AG04450 (cell line): ENCODE measurements at places on chromosomes 7 and 10.

DNA sequence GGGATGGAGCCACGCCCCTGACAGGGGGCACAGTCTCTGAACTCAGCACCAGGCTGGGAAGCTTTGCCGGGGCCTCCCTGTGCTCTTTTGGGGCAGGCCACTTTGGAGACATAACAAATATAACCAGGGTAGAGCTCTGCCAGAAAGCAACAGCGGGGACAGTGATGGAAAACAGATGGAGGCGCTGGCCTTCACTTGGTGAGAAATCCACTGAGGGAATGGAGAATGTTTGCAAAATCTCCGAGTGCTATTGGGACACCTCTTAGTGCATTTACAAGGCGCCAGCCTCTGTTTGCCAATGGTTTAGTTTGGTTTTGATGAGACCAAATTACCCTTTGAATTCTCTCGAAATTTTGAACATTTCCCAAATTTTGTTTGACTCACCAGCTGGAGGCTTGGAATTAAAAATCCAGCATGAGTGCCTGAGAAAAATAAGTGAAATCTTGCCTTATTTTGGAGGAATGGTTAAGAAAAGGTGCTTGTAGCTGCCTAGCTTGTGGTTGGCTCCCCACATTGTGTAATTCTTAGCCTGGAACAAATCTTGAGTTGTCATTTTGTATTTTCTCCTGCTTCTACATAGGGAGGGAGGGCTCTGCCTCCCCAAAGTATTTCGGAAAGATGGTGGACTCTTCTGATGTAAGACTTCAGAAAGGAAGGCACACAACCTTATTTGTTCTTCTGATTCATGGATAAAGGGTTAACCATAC is 980.5 kb downstream of the LRMDA start:
- no peak for DNase-seq

GRCh38 chr7:47827871-47828270 is 120.4 kb downstream of the PKD1L1 start:
- no peak for DNase-seq

DNA sequence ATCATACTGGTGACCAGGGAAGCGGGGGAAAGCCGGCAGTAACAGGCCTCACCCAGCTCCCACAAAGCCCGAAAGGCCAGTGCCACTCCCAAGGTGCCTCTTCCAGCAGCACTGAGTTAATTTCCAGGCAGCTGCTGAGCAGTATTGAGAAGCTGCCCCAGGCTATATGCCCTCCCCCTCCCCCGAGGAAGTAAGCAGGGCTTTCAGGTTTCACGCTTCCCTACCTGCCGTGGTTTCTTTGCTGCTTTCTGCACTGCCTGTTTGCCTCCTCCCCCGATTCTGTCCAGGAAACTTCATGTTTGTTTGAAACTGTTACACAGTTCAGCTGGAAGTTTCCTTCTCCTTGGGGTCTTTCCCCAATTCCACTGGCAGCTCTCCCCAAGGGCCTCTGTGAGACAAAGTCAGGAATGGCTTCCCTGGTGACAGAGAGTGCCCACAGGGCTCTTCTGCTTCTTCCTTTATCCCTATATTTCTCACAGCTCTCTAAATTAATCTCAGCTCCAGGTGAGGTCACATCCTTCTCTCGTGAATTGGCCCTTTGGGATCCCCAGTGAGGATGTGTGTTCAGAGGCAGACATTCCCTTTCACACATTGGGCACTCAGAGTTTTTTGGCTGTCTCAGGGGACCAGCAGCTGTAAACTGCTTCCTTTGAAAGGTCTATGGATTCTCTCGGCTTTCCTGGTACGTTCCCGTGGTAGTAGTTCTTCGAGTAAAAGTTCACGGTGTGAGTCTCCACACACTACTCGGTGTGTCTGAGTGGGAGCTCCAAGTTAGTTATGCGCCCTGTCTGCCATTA is 19.4 kb downstream of the C1GALT1 start:
- DNase-seq = no peak

DNA sequence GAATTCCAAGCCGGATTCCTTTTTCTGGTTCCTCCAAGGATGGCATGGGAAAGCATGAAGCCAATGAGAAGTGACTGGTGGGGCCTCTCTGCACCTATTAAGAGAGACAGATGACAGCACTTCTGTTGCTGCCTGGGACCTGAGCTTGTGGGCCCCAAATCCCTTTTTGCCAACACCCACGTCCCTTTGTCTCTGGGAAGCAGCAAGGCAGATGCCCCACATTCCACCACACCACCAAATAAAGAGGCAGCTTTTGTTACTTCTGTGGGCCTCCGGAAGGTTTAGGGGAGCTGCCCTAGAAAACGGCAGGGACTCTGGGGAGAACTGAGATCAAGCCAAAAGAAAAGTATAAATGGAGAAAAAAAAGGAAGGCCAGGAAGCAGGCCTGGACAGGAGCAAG is 3.4 kb downstream of the CCDC136 start:
- DNase-seq = no peak

- no peak for DNase-seq
Observed at GRCh38 chr7:158591944-158592343, 4.3 kb upstream of the PTPRN2 start.

- no peak for DNase-seq
Observed at GRCh38 chr7:64541438-64542359, 21.2 kb downstream of the ZNF680 start.

- DNase-seq = no peak
Observed at GRCh38 chr10:117788911-117789310, 246.4 kb downstream of the EMX2 start.

DNA sequence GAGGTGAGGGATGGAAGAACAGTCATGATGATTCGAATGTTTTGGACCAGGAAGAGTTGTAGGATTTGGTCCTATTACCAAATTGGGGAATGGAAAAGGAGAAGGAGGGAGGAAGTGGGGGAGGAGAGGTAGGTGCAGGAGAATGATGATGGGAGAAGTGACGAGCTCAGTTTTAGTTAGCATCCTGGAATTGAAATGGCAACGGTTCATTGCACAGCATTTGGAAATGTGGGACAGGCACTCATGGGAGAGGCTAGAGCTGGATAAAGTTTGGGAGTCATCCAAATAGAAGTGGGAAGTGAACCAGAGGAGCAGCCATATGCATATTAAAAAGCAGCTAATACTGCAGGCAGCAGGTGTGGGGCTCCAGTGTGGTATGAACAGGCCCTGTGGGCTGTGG is 253.6 kb downstream of the SORCS3 start:
- DNase-seq = no peak

GRCh38 chr10:46282842-46283574 is 3.8 kb upstream of the ANTXRL start:
- peak; percentile 18 for DNase-seq

GRCh38 chr10:73871295-73872189 is 2.8 kb downstream of the CAMK2G start:
- no peak for DNase-seq

GRCh38 chr10:77299320-77299719 is 338.3 kb downstream of the KCNMA1 start:
- no peak for DNase-seq

GRCh38 chr7:31019509-31019908 is 32.6 kb upstream of the ADCYAP1R1 start:
- no peak for DNase-seq

DNA sequence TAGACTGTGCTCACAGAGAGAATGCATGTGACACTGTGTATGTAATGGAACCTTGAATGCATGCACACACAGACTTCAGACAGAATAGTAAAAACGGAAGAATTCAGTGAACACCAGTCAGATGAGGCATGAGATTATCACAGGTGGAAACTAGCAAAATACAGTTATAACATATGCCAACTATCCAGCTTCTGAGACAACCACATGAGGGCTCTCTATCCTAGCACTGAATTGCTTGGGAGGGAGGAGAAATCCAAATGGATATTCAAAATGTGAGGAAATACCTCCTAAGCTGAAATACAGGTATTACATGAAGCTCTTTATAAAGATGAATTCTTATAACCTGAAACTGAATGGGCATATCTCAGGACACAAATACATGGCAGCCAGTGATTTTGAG is 30.6 kb downstream of the GARS1 start:
- DNase-seq = no peak

DNA sequence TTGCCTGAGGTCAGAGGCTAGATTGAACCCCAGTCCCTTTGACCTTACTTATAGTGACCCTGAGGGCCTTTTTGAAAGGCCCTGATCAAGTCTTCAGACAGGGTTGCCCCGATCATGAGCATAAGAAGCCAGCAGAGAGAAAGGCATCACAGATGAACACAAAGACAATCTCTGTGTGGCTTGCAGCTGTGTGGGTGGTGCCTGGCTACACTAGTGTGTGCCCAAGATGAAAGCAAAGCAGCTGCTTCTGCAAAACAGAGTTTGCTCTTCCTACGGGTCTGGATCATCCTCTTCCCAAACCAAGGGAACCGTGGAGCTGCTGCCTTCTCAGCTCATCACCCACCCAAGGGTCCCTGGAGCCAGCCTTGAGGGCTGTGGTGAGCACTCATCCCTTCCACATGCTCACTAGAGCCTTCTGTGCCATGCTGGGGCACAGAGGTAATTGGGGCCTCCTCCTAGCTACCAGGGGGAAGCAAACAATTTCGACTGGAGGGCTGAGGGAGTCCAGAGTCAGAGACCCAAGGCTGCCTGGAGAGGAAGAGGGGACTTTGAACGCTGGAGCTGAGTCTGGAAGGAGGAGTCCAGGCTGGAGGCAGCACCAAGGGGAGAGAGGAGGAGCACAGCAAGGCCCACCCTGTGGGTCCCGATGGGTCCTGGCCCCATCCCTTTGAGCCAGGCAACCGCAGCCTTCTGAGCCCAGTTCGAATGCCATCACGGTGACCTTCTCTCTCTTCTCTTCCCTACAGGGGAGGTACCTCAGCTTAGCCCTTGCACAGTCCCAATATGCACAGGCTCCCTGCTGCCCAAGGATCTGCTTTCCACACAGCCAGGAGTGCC is 42.3 kb downstream of the ANTXRL start:
- no peak for DNase-seq

DNA sequence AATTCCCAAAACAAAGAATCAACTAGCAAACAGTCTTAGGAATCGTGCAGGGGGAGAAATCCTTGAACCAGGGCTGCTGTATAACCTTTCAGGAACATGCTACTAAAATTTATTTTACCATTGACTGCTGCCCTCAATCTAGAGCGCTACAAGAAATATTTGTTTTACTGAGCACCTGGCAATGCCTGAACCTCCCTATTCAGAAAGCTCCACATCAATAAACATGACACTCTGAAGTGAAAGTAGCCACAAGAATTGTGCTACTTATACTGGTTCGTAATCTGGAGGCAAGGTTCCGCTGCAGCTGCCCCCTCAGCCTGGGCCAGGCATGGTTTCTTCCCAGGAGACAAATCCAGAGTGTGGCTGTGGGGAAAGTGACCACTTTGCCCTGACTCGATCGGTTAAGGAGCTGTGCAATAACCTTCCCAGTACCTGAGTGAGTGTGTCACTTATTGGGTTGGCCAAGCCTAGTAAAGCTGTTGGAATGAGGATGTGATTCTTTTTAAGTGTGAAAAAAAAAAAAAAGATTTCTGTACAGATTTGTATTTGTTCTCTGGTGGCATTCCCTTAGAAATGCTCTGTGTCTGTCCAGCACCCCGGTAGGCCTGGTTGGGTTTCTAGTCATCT is 7.7 kb downstream of the VWA2 start:
- DNase-seq = no peak

DNA sequence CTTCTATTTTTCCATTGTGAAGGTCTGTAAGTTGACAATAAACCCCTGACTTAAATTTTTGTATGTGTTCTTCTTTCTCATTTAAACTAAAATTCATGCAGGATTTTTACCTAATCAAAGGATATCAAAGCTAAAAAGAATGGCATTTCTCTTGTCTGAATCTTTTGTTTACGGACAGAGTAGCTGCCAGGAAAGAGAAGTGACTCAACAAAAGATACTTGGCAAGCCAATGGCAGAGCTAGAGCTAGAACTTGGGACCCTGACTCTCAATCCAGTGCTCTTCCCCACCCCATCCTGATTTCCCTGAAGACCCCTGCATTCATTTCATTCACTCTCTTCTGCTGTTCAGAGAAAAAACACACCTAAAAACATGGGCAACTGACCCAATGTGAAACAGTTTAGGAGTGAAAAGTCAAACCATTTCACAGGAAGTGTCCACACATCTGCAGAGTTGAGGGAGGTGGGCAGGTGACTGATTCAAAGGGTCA is 40.2 kb upstream of the PDLIM1 start:
- DNase-seq = no peak

DNA sequence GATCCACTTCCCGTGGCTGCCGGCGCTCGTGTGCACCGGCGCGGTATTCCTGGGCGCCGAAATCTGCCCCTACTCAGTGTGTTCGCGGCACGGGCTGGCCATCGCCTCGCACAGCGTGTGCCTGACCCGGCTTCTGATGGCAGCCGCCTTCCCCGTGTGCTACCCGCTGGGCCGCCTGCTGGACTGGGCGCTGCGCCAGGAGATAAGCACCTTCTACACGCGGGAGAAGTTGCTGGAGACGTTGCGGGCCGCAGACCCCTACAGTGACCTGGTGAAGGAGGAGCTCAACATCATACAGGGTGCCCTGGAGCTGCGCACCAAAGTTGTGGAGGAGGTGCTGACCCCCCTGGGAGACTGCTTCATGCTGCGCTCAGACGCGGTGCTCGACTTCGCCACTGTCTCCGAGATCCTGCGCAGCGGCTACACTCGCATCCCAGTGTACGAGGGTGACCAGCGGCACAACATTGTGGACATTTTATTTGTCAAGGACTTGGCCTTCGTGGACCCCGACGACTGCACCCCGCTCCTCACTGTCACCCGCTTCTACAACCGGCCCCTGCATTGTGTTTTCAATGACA is 1.3 kb downstream of the CNNM1 start:
- DNase-seq = no peak

- DNase-seq = no peak
Observed at GRCh38 chr10:68086011-68086410, 10.9 kb upstream of the HERC4 start.

GRCh38 chr7:151515276-151515565 is 4.5 kb downstream of the RHEB start:
- no peak for DNase-seq

DNA sequence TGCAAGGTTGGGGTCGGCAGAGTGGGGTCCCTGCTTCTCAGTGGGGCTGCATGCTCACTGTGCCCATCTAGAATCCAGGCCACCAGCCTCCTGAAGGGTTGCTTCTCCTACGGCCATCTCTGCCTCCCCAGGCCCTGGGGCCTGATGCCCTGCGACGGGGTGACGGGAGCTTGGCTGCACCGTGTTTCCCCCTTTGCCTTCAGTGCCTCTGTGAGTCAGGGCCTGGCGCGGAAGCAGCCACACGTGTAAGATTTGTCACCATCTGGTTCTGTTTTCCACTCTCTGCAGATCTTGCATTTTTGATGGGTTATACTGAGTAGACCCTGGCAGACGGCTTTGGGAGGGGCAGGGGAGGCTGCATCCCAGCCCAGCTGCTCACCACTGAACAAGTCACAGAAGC is 7.2 kb downstream of the ADAMTS14 start:
- DNase-seq = no peak

DNA sequence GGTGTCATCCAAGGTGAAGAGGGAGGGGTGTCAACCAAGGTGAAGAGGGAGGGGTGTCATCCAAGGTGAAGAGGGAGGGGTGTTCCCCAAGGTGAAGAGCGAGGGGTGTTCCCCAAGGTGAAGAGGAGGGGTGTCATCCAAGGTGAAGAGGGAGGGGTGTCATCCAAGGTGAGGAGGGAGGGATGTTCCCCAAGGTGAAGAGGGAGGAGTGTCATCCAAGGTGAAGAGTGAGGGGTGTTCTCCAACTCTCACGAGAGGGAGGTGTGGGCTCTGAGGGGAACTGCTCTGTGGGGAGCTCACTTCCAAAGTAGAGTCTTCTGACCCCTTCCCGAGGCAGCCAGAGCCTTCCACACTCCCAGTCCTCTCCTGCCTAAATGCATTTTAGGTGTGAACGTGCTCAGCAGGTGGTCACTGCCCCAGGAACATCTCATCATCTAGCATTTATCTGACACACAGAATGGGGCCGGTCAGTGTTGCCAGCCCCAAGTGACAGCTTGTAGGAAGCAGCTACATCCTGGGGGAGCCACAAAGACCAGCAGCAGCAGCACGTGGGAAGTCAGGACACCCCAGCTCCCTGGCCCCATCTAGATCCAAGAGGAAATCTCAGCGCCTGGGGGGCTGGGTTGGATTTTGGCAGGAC is 323.8 kb downstream of the GLRX3 start:
- DNase-seq = no peak
